Esophagus mucosa (tissue), 1 donor: ENCODE measurements at places on chromosomes 6 and 20. TPM values are rescaled to one million over a fixed set of nuclear protein-coding genes. Genes with fewer than 3 reads are reported as not detected.

The SLC32A1 gene
- not detected for total RNA-seq

The CST7 gene
- total RNA-seq = 0.32 TPM

The TRIM10 gene
- total RNA-seq = not detected

The MRAP2 gene
- 1.0 TPM for total RNA-seq

GRCh38 chr6:154567695-154568220, 57.3 kb upstream of the CNKSR3 start:
- ATAC-seq = no peak

GRCh38 chr6:7106752-7107577, 796 bp upstream of the RREB1 start:
- peak; percentile 47 for ATAC-seq

- ATAC-seq = no peak
Measured at GRCh38 chr20:13736436-13737191, 48.1 kb downstream of the ESF1 start.

GRCh38 chr20:25629816-25630499, 6.1 kb upstream of the NANP start:
- ATAC-seq = no peak
